ENCODE measurements at places on chromosomes 2 and 18.

- no peak for DNase-seq
These were observed 467.4 kb upstream of the FANCL start for GRCh38 chr2:58708565-58708964.

DNA sequence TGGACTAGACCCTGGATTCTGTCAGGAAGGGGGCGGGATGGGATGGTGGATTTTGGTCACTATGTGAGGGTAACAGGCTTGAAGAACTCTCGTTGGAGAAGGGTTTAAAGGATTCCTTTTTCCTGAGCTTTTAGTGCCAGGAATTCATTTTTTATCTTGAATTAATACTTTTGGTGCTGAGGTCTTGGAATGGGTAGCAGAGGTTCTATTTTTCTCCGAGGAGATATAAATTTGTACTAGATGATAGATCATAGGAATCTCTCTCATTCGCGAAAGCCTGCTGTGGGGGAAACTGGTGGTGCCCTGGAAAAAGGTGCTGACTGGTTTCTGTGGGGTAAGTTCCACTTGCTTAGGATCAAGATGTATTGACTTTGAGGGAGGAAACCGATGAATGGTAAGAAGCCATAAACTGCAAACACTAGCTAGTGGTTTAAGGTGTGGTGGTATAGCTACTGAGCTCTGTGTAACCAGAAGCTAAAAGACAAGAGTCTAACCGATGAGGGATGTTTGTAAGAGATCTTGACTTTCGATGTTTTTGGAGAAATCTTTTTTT is 706 bp downstream of the AGPS start:
- no peak for DNase-seq

DNA sequence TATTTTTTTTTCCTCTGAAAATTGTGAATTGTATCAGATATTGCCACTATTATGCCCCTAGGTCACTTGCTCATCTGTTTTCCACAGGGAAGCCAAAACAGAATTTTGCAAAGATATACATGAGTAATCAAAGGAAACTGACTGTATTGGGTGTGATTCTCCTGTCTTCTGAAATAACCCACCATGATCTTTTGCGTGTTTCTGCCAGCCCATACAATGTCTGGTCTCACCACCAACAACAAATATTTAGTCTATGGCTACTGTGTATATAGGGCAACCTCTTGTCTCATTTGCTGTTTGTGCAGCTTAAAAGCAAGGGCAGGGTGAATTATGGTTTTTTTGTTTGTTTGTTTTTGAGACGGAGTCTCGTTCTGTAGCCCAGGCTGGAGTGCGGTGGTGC is 26.5 kb downstream of the EPAS1 start:
- DNase-seq: no peak

- no peak for DNase-seq
These were observed 76.0 kb downstream of the EPC2 start for GRCh38 chr2:148720501-148721001.
